ENCODE measurements at places on chromosomes 6 and 20. TPM values are rescaled to one million over a fixed set of nuclear protein-coding genes. Genes with fewer than 3 reads are reported as not detected.

ADGRF5 gene
- total RNA-seq, result not detected

HLA-DRB5 gene
- 0.32 TPM for total RNA-seq

OLIG3 gene
- not detected for total RNA-seq

NXT1 gene
- total RNA-seq, result 12.0 TPM

TP53RK gene
- total RNA-seq, result 14.7 TPM

KCNK17 gene
- total RNA-seq, result not detected

FAM209B gene
- 0.52 TPM for total RNA-seq

RBBP8NL gene
- total RNA-seq, result not detected

SLC17A1 gene
- total RNA-seq, result not detected

OSTM1 gene
- total RNA-seq, result 29.3 TPM

VPS16 gene
- total RNA-seq, result 29.0 TPM

CDH4 gene
- not detected for total RNA-seq

WFDC5 gene
- not detected for total RNA-seq

MPIG6B gene
- total RNA-seq, result not detected

THEMIS gene
- not detected for total RNA-seq

NFKBIE gene
- 4.3 TPM for total RNA-seq

CAP2 gene
- total RNA-seq, result 18.5 TPM

KIAA1755 gene
- total RNA-seq, result 2.0 TPM

BEND3 gene
- 2.2 TPM for total RNA-seq

CST7 gene
- not detected for total RNA-seq

SNPH gene
- total RNA-seq, result 6.4 TPM

ETV7 gene
- total RNA-seq, result 6.7 TPM

C20orf202 gene
- total RNA-seq, result not detected

ARHGAP40 gene
- not detected for total RNA-seq

TMEM63B gene
- total RNA-seq, result 29.9 TPM

IMPG1 gene
- not detected for total RNA-seq

OR2J3 gene
- not detected for total RNA-seq

BNIP5 gene
- not detected for total RNA-seq

PHACTR2 gene
- total RNA-seq, result 230 TPM

MCHR2 gene
- not detected for total RNA-seq

TPD52L2 gene
- total RNA-seq, result 159 TPM

BPIFA1 gene
- total RNA-seq, result not detected

AVP gene
- total RNA-seq, result not detected

HCRTR2 gene
- not detected for total RNA-seq

FUT9 gene
- not detected for total RNA-seq
